ENCODE measurements at places on chromosomes 7 and 10.

GRCh38 chr10:93299195-93299594 lies 182.9 kb downstream of the MYOF start:
- DNase-seq: no peak

DNA sequence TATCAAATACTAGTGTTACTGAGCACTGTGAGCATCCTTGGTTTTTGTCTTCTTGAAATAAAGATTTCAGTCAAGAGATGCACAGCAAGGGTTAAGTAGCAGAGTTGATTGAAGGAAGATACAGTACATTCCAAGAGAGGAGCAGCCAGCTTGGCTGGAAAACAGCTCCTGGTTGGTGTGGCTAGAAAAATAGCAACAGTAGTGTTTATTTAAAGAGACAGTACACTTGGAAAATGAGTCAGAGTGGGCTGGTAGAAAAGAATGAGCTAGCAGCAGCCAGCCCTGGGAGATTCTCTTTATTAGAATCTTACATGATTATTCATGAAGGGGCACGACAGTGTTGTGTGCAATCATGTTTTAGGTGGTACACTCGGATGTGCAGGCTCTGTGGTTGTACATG lies 1016.4 kb upstream of the SORCS1 start:
- no peak for DNase-seq

GRCh38 chr10:76114581-76115001 lies 683.2 kb downstream of the LRMDA start:
- DNase-seq: no peak

- DNase-seq: no peak
Observed at GRCh38 chr7:23788843-23789242, 78.8 kb downstream of the STK31 start.

- no peak for DNase-seq
Observed at GRCh38 chr7:133688483-133689239, 435.8 kb downstream of the EXOC4 start.

GRCh38 chr7:37531225-37531624 lies 82.6 kb upstream of the ELMO1 start:
- no peak for DNase-seq

GRCh38 chr7:94028768-94029167 lies 24.6 kb upstream of the BET1 start:
- DNase-seq: no peak

Measured in spinal cord (tissue), 10 donors.